Activated CD4-positive, alpha-beta T cell treated with anti-CD3 and anti-CD28 coated beads for 48 hours (primary cell): ENCODE measurements at places on chromosomes 1 and 21.

DNA sequence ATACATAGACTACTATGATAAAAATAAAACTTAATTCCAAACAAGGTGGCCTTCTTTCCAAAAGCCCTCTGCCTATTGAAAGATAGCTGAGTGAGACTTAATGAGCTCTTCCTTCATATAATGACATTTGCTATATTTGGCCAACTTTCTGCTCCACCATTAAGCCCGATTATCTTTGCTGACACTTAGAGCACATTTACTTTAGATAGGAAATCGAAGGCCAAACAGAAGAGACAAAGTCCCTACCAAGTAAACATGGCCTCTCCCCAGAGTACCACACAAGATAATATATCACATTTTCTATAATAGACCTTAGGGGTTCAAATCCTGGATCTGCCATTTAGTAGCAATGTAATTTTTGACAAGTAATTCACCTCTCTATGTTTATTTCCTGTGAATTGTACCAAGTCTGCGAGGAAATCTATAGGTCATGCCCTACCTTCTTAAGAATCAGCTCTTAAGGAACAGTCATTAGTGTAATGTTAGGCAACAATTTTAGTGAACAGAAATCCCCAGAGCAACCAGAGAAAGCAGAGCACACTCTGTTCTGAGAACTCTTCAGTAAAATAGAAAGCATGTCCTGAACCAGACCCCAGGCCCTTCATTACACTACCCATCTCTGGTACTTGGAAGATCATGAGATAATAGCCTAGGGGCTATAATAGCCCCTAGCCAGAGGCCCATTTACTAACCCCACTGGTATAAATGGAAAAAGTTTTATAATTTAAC lies 17.3 kb upstream of the COA6 start:
- DNase-seq = no peak

DNA sequence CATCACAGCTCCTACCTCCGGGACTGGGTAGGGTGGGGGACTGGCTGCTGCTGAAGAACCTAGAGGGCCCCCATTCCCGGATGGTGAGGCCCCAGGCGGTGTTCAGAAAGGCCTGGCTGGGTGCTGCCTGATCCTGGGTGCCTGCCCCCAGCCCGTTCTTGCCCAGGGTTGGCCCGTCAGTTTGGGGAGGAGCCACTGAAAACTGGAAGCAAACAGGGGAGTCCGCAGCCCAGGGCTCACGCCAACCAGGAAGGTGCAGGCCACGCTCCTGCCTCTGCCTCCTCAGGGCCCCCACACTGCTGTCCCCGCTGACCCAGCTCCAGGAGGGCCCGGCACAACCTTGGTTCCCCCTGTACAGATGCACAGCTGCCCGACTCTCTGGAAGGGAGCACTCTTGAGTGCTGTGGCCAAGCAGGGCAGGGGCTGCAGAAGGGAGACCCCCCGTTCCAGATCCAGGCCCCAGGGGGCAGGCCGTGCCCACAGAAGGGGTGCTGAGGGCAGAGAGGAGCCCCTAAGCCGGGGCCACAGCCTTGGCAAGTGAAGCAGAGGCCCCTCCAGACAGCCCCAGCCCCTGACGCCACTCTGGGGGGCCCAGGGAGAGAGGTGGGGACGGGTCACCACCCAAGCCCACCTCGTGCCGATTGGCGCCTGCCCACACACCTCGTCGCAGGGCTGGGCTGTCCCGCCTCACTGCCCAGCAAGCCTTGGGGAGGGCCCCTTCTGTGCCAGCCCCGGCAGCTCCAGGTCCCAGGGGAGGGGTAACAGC lies 5.5 kb downstream of the C1QTNF12 start:
- no peak for DNase-seq

- DNase-seq = no peak
Observed at GRCh38 chr1:20150326-20150705, 11.2 kb downstream of the PLA2G2F start.

DNA sequence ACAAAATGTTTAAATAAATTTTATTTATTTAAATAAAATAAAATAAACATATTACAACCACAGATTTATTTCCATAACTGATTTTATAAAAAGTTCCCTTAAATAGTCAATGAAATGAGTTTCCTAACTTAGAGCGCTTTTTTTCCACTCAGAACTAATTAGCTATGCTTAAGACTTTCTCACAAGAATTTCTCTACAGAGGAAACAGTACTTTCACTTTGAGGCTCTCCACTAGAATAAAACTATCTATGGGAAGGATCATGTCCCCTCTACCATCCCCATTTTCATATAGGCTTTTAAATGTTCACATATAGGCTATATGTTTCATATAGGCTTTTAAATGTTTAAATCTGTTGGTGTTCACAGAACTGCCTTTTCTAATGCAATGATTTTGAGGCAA lies 40.0 kb upstream of the DPH5 start:
- no peak for DNase-seq

GRCh38 chr1:237792149-237792548 lies 98.6 kb downstream of the ZP4 start:
- no peak for DNase-seq

DNA sequence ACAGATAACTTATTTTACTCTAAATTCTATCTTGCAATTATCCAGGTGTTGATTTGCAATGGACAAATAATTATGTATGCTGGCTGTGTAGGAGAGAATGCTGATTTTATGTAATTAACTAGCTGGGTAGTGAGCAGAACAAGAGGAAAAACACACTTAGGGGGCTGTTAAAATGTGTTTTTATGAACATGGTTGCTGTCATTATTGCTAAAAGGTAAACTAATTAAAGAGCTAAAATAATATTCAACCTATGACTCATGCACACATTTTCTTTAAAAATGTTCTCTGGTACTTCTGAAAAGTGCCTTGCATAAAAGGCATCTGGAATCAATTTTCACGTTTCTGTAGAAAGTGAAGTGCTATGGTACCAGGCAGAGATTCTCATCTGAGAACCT lies 192.8 kb upstream of the C8B start:
- DNase-seq = no peak

- DNase-seq = no peak
Observed at GRCh38 chr1:240619357-240619756, 7.4 kb upstream of the GREM2 start.

- no peak for DNase-seq
Observed at GRCh38 chr1:247211339-247211738, 39.5 kb upstream of the ZNF124 start.

GRCh38 chr1:36457691-36458090 lies 6.5 kb downstream of the MRPS15 start:
- no peak for DNase-seq

DNA sequence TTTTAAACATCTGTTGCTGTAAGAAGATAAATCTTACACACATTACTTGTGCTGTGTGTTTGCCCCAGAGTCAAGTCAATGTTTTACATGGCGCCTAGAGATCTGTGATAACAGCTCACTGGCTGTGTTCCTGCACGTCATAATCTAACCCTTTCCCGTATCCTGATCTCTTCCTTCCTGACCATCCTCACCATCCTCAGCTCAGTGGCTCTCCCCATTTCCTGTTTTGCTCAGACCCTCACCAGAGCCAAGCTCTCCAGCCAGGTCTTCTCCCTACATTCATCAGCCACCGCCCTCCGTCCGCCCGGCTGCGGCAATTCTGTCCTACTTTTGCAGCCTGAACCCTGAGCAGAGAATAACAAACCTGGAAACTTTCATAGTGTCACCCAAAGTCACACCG lies 824.7 kb downstream of the USP25 start:
- no peak for DNase-seq

DNA sequence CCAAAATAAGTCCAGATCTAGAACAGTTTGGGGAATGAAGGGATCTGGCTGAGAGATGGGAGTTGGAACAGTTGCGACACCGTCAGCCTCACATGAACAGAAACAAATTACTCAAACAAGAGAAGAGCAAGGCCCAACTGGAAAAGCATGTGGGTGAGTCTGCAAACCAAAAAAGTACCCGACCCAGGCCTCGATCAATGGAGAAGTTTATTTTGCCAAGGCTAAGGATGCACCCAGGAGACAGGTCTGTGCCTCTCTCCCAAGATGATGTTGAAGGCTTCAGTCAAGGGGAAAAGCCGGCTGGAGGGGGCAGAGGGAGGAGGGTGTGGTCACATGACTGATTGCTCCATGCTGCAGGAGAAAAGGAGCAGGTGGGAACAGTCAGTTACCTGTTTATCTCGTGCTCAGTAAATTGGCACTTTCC lies 42.3 kb downstream of the KRTAP10-1 start:
- DNase-seq = no peak

DNA sequence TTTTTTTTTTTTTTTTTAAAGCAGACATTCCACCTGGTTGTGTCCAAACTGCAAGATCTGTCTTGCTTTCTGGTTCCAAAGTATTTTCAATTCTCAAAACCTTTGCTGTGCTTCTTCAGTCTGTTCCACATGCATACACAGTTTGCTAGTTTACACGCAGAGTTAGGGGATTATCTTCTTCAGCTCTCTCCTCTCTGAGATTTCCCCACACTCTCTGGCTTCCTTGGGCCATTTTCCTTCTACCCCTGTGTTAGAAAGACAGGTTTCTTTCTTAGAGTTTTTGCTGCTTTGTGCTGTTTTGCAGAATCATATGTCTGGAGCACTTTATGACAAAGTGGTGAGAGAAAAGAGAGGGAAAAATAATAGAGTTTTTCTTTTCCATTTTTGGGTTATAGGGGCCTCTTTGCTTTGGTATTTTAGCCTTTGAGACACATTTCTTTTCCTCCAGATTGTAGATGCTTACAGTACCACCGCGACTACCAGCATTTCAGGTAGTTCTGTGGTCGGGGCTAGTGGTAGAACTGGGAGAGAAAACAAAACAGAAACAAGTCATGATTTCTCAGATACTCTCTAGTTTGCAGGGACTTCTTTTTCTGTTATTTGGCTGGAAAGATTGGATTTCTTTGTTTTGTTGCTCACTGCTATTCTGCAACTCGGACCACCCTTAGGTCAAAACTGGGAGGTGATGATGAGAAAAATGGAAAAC lies 66.3 kb downstream of the RABGAP1L start:
- no peak for DNase-seq

DNA sequence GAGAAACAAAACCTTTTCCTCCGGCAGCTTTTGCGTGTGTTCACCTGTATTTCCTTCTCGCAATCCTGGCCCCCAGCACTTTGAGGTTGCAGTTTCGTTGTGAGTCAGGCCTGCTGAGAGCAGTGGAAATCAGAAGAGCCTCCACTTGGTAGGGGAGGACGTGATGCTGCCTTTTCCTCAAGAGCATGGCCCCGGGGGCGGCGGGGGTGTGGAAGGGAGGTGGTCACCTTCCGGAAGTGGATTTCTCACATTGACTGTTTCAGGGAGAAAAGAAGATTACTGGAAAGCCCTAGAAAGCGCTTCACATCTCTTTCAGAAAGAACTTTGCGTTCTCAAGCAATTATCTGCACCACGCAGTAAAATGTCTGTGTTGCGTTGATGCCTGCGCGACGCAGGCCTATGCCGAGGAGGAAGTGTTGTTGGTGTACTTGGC lies 12.2 kb upstream of the IL10 start:
- peak; percentile 95 for DNase-seq

- DNase-seq = no peak
Observed at GRCh38 chr21:21387916-21388315, 389.7 kb downstream of the NCAM2 start.

DNA sequence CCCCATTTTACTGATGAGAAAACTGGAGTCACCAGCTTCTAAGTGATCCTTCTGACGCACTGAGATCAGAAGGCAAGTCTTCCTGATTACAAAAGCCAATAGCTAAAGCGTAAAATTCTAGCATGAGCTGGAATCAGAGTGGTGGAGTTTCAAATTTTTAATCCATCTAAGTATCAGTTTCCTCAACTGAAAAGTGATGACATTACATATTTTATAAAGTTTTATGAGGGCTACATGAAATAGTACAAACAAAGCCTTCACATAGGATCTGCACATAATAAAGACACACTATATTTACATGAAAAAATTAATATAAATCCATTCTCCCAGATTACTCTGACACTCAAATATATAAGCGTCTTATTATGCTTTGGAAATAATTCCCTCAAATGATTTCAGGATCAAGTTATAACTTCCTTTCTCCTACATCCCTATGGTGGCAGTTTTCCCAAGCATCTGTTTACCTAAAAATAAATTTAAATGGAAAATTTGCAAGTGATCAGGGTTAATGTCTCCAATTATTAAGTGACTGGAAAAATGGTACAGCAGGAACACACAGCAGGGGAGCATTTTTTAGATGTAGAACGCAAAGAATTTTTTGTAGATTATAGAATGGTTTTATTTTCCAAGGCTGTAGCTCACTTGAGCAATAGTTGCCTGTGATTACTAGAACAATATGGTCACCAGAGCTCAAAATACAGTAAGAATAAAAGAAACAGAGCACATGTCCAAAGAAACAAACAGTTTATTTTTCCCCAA lies 490.4 kb upstream of the C1orf87 start:
- no peak for DNase-seq

GRCh38 chr1:21814241-21814918 lies 2.3 kb downstream of the LDLRAD2 start:
- DNase-seq = peak; percentile 48

DNA sequence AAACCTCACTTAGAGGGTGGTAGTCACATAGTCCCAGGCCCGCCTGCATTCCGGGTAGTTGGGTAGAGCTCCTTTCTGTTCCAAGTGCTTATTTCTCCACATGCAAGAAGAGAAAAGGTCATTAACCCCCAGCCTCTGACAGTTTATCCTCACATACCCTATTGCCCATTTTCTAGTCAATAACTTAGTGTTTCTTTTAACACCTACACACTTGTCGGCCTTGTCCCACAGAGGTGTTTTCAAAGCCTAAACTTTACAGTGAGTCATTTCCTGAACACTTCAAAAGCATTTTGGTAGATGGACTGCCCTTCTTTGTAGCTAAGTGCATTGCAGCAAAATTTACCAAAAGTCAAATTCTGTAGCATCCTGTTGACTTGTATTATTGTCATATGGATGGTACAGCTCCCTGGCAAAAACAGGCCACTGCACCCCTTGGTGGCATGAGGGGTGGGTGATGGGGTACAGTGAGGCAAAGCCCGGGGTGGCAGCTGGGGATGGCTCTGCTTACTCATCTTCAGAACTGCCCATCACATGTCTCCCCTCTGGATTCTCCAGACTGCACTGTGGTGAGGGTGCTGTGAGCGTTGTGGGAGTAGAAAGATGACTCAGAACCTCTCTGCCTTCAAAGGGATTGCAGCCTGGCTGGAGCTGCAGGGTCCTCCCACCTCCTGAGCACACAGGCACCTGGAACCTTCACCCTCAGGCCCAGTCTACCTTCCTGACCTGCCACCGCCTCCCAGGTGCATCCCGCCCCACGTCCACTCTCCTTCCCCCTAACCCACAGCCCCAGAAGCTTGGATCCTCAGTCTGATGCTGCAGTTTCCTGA lies 45.8 kb upstream of the DMRTB1 start:
- DNase-seq = peak; percentile 73

DNA sequence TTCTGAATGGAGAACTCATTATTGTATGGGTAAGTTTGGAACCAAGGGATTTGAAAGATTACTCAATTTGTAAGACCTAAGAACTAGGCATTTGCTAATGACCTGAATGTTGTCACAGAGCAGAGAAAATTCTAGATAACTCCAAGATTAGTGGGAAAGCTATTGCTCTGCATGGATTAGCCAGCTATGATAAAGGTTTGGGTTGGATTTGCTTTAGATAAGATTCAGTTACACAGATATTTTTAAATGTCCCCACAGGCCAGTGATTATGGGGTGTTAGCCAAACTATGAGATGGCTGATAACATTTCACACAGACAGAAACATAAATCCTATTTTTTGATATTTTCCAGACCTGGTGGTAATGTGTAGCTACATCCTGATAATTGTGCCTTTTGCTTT lies 88.2 kb downstream of the NTPCR start:
- no peak for DNase-seq
